ENCODE measurements at places on chromosomes 3 and 15. TPM values are rescaled to one million over a fixed set of nuclear protein-coding genes. Genes with fewer than 3 reads are reported as not detected.
A peak's percentile ranks its signal among the peaks of the same experiment; 100 is the strongest.

Gene ANKUB1
- not detected for total RNA-seq

Gene MEIS2
- total RNA-seq = 46.1 TPM

Gene DHFR2
- total RNA-seq = 5.3 TPM

Gene ANKDD1A
- 43.8 TPM for total RNA-seq

Gene TMEM43
- 51.9 TPM for total RNA-seq

Gene TTLL13
- total RNA-seq = not detected

Gene MBNL1
- 214 TPM for total RNA-seq

Gene MORF4L1
- 113 TPM for total RNA-seq

Gene CDCP1
- total RNA-seq = 17.5 TPM

Gene NR1I2
- 37.4 TPM for total RNA-seq

Gene EIF2A
- 243 TPM for total RNA-seq

Gene SRGAP3
- total RNA-seq = 4.1 TPM

- DNase-seq = no peak
Measured at GRCh38 chr3:188446014-188446413, 292.1 kb downstream of the LPP start.

DNA sequence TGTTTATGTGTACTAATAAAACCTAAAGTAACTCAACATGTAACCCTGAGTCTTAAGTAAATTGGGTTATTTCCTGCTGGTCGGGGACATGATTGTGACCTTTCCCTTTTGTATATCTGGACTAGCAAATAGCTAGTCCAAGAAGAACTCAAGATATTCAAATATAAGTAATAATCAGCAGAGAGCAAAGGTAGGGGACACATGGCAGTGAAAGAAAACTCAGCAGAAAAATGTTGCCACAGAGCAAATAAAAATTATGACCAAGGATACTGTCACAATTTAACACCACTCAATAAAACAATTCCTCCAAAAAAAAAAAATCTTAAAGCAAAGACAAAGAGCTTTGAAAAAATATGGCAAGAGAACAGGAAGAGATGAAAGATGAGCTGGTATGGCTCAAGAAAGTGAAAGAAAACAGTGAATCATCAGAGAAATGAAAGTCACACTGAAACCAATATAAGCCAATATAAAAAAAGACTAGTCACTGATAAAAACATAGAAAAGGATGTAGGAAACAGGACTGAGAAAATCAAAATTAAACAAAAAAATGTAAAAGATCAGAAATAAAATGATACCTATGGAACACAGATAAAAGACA is 43.4 kb downstream of the HLTF start:
- no peak for DNase-seq

DNA sequence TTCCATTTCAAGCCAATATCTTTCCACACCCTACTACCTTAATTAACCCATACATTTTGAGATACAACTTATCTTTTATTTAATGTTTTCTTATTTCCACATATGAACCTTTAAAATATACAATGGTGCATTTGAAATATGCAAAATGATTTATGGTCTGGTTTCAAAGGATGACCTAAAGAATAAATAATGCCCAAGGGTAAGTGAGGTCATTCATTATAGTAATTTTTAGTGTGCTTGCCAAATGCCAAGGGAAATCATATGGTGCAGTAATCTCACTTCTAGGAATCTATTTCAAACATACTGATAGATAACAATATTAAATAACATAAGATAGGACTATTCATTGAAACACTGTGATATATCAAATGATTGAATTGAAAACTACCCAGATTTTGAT is 1055.4 kb downstream of the AGBL1 start:
- DNase-seq = no peak

- DNase-seq = no peak
Measured at GRCh38 chr3:5057272-5057671, 64.8 kb upstream of the ARL8B start.

DNA sequence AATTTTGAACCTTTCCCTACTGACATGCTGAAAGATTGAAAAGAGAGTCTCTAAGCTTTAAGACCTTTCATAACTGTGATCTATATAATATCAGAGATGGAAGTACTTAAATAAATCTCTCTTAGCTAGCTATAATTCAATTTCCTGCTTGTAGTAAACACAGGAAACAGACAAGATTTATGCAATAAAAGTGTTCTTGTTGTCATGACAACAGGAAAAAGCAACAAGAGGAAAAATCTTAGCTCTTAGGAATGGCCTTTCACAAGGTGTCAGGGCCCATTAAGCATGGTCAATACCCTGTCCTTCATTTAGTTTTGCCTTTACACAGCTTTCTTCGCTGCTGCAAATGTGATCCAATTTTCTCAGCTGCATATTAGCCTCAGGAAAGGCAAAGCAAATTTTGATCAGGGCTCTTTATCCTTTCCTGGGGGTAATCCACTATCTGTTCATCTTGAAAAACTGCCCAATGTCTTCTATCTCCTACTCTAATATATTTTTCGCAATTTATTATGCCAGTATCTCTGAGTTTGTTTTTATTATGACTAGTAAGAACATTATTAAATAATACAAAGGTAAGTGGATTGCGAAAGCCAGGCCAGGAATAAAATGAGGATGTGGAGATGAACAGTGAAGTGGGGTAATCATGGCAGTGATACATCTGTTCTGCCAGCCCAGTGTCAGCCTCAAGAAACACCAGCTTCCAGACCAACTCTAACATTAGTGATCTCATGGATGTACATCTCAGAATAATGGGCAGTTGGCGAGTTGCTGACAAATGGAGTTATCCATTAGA is 28.7 kb downstream of the SIDT1 start:
- DNase-seq = peak; percentile 56

- DNase-seq = peak; percentile 78
Measured at GRCh38 chr3:177197727-177198460, 612 bp upstream of the TBL1XR1 start.

GRCh38 chr3:65854606-65855304 is 184.0 kb downstream of the MAGI1 start:
- no peak for DNase-seq

DNA sequence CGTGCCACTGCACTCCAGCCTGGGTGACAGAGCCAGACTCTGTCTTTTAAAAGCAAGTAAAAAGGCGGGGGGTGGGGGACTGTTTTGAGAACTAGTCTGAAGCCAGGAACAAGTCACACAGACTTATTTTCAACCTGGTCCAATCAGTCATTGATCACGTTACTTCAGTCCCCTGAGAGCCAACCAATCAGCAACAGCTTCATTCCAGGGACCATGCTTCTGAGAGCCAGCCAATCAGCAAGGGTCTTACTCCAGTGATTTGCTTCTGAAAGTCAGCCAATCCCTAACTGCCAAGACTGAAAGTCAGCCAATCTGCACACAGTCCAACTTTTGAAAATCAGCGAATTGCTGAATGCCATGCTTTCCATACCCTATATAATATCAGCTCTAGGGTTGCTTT is 48.6 kb upstream of the C15orf39 start:
- no peak for DNase-seq

- DNase-seq = no peak
Measured at GRCh38 chr15:82556315-82557035, 16.2 kb upstream of the RPS17 start.

DNA sequence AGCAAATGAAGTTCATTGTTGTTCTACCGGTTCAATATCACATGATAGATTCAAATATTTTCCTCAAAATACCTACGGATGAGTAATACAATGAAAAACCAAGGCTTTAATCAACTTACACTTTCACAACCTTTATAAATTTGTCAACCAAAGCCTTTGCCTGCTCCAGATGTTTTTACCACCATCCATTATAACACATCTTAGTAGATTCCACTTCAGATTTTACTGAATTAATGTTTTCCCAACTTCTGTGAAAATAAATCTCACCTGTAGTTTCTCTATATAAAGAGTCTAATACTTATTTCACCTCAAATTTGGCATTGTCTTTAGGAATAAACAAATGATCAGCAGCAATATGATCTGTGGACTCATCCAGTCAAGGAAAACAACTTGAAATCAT is 131.1 kb downstream of the ZNF280D start:
- no peak for DNase-seq

DNA sequence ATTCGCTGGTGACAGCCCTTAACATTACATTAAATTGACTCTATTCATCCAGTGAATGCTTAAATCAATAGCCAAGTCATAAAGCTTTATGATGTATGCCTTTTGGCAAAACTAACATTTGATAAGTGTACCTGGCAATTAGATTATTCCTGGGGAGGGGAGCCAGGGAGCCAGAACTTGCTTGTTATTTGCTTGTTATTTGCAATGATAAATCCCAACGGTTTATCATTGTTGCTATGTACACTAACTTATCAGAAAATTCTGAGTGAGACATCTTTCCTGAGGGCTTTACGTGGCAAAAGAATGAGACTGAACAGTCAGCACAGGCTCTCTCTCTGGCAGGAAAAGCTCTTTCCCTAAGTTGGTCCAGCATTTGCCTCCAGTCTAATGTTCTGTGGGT is 35.8 kb upstream of the FBN1 start:
- DNase-seq = no peak

- no peak for DNase-seq
Measured at GRCh38 chr3:182737825-182738224, 55.5 kb upstream of the ATP11B start.

DNA sequence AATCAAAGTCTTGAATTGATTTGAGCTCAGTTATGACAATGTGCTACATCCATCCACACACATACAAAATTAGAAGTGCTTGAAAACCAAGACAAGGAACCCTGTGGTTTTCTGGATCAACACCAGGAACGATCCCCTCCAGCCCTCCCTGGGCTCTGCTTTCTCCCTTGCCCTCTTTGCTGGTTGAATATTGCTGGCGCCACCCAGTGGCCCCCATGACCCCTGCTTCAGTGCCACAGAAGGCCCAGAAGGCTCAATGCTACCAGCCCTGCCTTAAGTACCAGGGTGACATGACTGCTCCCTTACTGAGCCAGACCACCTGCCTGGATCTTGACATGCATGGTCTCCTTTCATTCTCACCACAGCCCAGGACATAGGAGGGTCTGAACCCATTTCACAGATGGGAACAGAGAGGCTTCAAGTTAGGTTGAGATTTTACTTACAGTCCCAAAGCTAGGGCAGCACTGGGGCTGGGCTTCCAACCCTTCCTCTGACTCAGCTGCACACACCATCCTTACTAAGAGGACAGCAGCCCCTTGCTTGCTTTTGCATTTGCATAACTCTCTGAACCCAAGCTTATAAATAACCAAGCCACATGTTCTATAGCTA is 15.0 kb downstream of the IL12A start:
- DNase-seq = peak; percentile 38

DNA sequence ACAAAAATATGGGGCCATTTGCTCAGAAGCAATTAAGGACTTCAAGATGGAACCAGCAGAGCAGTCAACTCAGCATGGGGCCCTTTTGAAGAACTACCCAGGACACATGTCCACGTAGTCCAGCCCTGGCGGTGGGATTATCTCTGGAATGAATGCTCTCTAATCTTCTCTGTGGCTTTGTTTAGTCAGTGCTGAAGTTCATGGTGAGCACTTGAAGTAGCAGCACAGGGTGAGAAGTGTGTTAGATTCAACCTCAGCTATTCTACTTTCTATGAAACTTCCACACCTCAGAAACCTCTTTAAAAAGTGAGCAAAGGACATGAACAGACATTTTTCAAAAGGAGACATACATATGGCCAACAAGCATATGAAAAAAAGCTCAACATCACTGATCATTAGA is 74.4 kb downstream of the THRB start:
- no peak for DNase-seq

- DNase-seq = no peak
Measured at GRCh38 chr3:187850258-187850921, 105.1 kb upstream of the BCL6 start.

DNA sequence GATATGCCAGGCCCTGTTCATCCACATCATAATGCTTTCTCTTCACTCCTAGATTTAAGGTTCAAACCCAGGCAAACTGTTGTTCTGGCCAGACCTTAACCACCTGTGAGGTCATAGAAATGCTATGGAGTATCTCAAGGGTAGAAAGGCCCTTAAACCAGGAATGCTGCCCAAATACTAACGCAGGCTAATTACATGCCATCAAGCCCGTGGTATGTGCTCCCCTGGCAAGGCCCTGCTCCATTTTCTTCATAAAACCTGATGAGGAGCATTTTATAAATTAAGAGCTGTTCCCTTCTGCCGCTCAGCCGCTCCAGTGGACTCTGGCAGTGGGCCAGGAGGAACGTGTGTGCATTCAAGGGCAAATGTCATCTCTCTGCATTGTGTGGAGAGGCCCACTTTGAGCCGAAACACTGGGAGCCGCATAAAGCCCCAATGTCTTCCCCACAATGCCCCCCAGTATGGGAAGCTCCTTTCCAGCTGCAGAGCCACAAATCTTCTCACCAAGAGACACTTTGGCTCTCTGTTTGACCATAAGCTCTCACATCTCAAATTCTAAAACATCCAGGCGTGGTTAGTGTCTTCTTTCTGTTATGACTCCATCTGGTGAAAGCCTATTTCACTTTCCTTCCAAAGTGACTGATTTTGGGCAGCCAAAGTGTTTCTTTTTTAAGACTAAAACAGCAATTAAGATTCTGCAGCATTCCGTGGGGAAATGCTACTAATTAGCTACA is 210.8 kb upstream of the NR2E3 start:
- DNase-seq = peak; percentile 66

DNA sequence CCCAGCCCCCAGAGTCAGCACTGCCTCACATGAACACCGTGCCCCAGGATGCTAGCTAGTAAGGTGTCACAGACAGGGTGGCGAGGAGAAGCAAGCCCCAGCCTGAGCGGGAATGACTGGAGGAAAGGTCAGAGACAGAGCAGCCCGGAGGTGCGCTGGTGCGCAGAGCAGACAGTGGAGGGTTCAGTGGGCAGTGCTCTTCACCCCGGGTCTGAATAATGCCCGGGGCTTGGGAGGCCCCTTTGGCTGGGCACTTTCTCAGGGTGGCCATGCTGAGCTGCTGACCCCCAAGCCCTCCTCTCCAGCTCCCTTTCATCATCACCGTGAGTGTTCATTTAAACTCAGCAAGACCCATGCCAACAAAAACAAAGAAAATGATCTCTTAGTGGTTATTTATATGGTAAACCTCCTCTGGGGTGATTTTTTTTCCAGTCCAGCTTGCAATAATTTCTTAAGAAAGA is 110.8 kb downstream of the VGLL4 start:
- DNase-seq = no peak

- no peak for DNase-seq
Measured at GRCh38 chr3:170081079-170081741, 43.4 kb downstream of the GPR160 start.

- peak; percentile 13 for DNase-seq
Measured at GRCh38 chr15:82916161-82916952, 36.2 kb downstream of the HOMER2 start.

- no peak for DNase-seq
Measured at GRCh38 chr15:29100486-29101000, 169.1 kb downstream of the NSMCE3 start.

GRCh38 chr3:113186566-113186965 is 24.8 kb upstream of the BOC start:
- no peak for DNase-seq

- DNase-seq = no peak
Measured at GRCh38 chr3:127250032-127250431, 37.8 kb downstream of the PRR20G start.

Measured in stomach (tissue), 19 donors.